ENCODE measurements at places on chromosomes 3 and 15. TPM values are rescaled to one million over a fixed set of nuclear protein-coding genes. Genes with fewer than 3 reads are reported as not detected.

The BCHE gene
- 13.7 TPM for total RNA-seq

The RNF13 gene
- 126 TPM for total RNA-seq

The ARMC8 gene
- 37.1 TPM for total RNA-seq

The SLC28A1 gene
- not detected for total RNA-seq

The ENTPD3 gene
- total RNA-seq = 7.5 TPM

The GP9 gene
- total RNA-seq = not detected

The TP63 gene
- 2.7 TPM for total RNA-seq

- no peak for DNase-seq
- H3K4me1 ChIP-seq = no peaks in the 10 kb centered on the region
- H3K4me3 ChIP-seq = no peak overlapping the region
- no peak overlapping the region for H3K27ac ChIP-seq
- H3K36me3 ChIP-seq = no peaks in the 10 kb centered on the region
Observed at GRCh38 chr15:27408428-27408827, 437.4 kb downstream of the GABRG3 start.

DNA sequence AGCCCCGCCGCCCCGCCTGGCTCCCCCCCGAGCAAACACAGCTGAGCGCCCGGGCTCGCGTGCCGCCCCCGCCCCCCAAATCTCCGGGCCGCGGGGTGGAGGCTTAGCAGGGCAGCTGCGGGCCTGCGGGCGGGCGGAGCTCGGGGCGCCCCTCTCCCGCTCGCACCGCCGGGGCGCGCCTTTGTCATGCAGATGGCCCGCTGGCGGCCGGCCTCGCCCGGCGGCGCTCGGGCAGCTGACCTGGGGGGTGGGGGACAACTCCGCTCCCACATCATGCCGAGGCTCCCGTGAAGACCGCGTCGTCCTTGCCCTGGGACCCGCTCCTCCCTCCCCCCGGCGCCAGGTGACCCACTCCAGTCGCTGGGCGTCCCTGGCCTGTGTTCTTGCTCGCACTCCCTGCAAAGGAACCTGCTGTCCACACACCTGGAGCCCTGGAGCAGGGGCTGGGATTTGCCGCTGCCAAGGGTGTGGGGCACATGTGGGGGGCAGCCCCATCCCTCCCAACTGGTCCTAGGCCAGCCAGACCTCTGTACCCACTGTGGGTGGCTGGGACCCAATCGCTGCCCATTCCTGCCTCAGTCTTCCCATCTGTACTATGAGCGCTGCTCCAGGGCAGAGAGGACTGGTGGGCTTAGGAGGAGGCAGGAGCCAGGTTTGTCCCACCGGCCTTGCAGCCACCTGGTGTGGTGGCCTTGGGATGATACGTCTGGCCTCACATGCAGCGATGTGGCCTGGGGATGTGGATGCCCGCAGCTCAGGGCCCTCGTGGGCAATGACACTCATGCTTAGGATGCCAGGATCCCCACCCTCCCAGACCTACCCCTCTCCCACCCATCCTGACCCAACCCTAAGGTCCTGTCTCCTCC, 33.5 kb downstream of the DNAJB8 start:
- no peaks in the 10 kb centered on the region for H3K36me3 ChIP-seq
- H3K4me1 ChIP-seq = peaks cover 12% of the 10 kb centered on the region
- H3K27me3 ChIP-seq = peaks cover 22% of the 10 kb centered on the region
- peak overlapping the region; percentile 13 for H3K4me3 ChIP-seq
- H3K27ac ChIP-seq = no peak overlapping the region

GRCh38 chr15:74710319-74711094, 14.7 kb upstream of the EDC3 start:
- H3K27me3 ChIP-seq = no peaks in the 10 kb centered on the region
- H3K4me1 ChIP-seq = no peaks in the 10 kb centered on the region
- no peak overlapping the region for H3K4me3 ChIP-seq
- H3K27ac ChIP-seq = no peak overlapping the region
- DNase-seq = no peak

GRCh38 chr15:101003081-101003480, 83.9 kb downstream of the LRRK1 start:
- no peak for DNase-seq
- peaks cover 18% of the 10 kb centered on the region for H3K4me1 ChIP-seq
- no peaks in the 10 kb centered on the region for H3K27me3 ChIP-seq
- no peak overlapping the region for H3K4me3 ChIP-seq

DNA sequence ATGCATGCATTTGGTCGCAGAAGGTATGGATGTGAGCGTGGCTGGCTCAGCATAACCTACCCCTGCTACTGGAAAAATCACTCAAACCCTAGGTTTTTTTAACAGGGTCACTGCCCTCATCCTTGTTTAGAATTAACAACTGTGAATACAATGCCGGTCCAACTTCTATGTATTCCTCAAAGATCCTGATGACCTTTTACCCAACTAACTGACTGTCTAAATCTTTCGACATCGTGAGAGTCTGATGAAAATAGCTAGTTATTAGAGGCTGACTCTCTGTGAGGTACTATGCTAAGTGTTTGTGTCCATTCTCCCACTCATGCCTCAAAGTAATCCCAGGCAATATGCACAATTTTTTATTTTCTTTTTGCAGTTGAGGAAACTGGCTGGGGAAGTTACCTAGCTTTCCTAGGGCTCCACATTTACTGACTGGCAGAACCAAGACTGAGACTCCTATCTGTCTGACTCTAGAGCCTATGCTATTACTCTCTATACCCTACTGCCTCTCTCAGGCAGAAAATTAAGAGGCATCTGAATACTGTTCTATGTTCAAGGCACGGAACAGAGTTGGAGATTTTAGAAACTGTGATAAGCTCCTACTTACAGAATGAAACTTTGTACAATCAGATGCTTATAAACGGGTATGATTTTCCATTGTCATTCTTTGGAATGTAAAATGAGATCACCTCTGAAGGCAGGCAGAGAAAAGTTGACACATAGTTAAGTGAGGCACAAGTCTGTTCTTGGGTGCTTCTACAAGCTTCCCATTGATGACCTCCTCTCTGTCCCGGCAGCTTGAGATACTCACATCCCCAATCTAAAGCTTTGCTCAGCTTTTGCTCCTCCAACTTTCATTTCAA, 56.4 kb downstream of the FILIP1L start:
- H3K4me3 ChIP-seq = no peak overlapping the region
- H3K27ac ChIP-seq = no peak overlapping the region
- peaks cover 10% of the 10 kb centered on the region for H3K4me1 ChIP-seq
- H3K36me3 ChIP-seq = no peaks in the 10 kb centered on the region
- no peaks in the 10 kb centered on the region for H3K27me3 ChIP-seq
- no peak for DNase-seq

- peaks cover 34% of the 10 kb centered on the region for H3K36me3 ChIP-seq
- no peaks in the 10 kb centered on the region for H3K27me3 ChIP-seq
- H3K4me3 ChIP-seq = no peak overlapping the region
- peaks cover 4% of the 10 kb centered on the region for H3K4me1 ChIP-seq
- no peak overlapping the region for H3K27ac ChIP-seq
Observed at GRCh38 chr15:43484455-43484854, 8.5 kb downstream of the TP53BP1 start.

- no peaks in the 10 kb centered on the region for H3K36me3 ChIP-seq
- H3K27ac ChIP-seq = peak overlapping the region; percentile 81
Observed at GRCh38 chr15:43799209-43799944, 643 bp downstream of the SERINC4 start.

- H3K4me1 ChIP-seq = no peaks in the 10 kb centered on the region
- no peaks in the 10 kb centered on the region for H3K36me3 ChIP-seq
- H3K4me3 ChIP-seq = no peak overlapping the region
- no peak overlapping the region for H3K27ac ChIP-seq
Observed at GRCh38 chr15:31842532-31843195, 187.7 kb upstream of the CHRNA7 start.
